Testis (tissue), 5 donors: ENCODE measurements at places on chromosomes 3 and 15. TPM values are rescaled to one million over a fixed set of nuclear protein-coding genes. Genes with fewer than 3 reads are reported as not detected.

The CYP1A2 gene
- 0.12 TPM for total RNA-seq

The ADGRG7 gene
- total RNA-seq = 0.43 TPM

The CD47 gene
- total RNA-seq = 43.5 TPM

The ARL14 gene
- not detected for total RNA-seq

The NUDT16 gene
- total RNA-seq = 26.4 TPM

The ANKRD63 gene
- 11.8 TPM for total RNA-seq

The TUSC7 gene
- 2.1 TPM for total RNA-seq

The TNFSF10 gene
- total RNA-seq = 8.1 TPM

The CKMT1B gene
- not detected for total RNA-seq

The APOD gene
- total RNA-seq = 55.0 TPM

The NR1I2 gene
- total RNA-seq = 0.74 TPM

The KBTBD12 gene
- 4.6 TPM for total RNA-seq

The SNTN gene
- not detected for total RNA-seq

The RIOX2 gene
- total RNA-seq = 16.3 TPM

The C3orf85 gene
- not detected for total RNA-seq
